ENCODE measurements at places on chromosomes 16 and 17.

DNA sequence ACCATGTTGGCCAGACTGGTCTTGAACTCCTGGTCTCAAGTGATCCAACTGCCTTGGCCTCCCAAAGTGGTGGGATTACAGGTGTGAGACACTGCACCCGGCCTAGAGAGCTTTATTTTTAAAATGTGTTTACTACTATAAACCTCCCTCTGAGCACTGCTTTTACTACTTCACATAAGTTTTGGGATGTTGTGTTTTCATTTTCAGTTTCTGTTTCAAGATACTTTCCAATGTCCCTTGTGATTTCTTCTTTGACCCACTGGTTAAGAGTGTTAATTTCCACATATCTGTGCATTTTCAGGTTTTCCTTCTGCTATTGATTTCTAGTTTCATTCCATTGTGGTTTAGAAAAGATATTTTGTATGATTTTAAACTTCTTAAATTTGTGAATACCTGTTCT, 74.4 kb downstream of the NETO2 start:
- DNase-seq: no peak

DNA sequence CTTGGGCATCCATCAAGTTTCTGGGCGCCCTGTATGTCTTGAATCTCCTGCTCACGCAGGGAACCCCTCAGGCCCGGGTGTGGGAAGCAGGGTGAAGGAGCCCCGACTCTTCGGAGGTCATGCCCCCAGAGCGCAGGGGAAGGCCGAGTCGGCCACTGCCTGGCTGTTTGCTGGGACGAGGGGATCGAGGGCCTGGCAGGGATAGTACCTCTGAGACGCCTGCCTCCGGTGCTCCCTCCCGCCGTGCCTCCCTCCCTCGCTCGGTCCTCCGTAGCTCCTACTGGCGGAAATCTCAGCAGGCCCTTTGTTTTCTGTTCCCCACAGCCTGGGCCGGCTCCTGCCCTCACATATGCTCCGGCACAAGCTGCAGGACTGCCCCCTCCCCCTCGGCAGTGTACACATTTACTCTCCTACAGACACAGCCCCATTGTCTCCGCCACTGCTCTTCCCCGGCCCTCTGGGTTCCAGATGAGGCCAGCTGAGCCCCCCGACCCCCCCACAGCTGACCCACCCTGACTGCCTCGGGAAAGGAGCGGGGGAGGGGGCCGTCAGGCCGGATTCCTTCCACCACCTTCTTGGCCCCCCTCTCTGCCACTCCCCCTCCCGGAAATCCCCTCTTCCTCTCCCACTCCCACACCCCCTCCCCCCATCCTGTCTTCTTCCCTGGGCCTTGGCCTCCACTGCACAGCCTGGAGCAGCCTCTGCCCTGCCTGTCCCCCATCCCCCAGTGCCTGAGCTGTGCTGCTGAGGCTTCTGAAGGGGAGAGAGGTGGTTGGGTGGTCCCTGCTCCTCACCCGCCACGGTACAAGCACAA, 1.4 kb downstream of the TRAF4 start:
- peak; percentile 68 for DNase-seq

DNA sequence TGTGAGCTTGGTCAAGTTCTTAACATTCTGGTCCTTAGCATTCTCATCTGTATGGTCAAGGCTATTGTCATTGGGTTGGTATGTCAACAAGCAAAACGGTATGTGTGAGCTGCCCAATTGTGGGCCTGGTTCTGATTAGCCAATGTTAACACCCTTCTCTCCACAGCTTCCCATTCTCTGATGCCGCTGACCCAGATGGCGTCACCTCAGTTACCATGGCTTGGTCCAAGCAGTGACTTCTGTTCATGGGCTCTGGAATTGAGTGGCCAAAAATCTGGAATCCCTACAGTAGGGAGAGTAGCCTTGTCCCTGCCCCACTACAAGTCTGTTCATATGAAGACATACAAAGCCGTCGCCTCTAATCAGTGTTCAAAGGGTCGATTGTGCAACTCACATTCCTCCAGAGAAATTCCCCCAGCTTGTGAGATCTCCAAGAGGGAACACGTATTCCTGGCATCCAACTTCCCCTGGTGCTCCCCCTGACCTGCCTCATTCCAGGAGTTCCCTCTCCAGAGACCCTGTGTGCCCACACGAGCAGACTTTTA, 15.8 kb downstream of the TMEM98 start:
- DNase-seq: no peak

DNA sequence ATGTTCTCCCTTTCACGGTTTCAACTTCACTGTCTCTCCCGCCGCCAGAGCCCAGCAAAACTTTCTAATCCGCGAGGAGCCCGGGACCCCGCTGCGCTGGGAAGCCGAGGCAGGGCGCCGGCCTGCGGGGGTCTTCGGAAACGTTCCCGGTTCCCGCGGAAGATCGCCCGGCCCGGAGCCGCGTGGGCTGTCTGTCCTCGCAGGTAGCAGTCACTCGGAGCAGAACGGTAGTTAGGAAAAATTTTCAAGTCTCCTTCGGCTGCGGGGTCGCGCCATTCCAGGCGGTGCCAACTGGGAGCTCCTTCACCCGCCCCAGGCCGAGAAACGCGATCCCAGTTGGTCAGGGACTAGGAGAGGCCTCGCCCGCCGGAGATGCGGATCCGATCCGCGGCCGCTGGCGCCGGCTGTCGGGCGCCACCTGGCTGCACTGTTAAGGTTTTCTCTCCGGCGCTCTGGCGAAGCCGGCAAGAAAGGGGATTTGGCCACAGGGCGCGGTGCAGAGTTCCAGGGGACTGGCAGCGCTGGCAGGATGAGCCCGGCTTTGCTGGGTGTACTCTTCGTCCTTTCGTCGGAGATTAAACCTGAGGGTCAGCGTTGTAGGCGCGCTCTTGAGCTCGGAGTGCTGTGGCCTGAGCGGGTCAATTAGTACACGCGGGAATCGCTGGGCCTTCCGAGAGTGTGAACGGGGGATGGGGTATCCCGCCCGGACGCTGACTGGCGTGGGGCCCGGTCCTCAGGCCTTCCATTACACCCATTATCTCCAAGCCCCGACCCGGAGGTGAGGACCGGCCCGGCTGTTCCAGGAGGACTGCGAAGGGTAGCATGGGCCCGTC, 135.4 kb downstream of the KCNJ12 start:
- peak; percentile 90 for DNase-seq

All from WTC11 (cell line).